ENCODE measurements at places on chromosomes 5 and 9.

GRCh38 chr5:87850843-87851242 is 417.8 kb downstream of the TMEM161B start:
- DNase-seq: no peak

- no peak for DNase-seq
Observed at GRCh38 chr9:69132361-69132760, 41.7 kb upstream of the TJP2 start.

GRCh38 chr9:13587571-13587970 is 308.1 kb upstream of the MPDZ start:
- no peak for DNase-seq

- DNase-seq: no peak
Observed at GRCh38 chr5:400282-401145, 42.5 kb upstream of the EXOC3 start.

- DNase-seq: no peak
Observed at GRCh38 chr5:170228762-170229435, 3.9 kb upstream of the C5orf58 start.

DNA sequence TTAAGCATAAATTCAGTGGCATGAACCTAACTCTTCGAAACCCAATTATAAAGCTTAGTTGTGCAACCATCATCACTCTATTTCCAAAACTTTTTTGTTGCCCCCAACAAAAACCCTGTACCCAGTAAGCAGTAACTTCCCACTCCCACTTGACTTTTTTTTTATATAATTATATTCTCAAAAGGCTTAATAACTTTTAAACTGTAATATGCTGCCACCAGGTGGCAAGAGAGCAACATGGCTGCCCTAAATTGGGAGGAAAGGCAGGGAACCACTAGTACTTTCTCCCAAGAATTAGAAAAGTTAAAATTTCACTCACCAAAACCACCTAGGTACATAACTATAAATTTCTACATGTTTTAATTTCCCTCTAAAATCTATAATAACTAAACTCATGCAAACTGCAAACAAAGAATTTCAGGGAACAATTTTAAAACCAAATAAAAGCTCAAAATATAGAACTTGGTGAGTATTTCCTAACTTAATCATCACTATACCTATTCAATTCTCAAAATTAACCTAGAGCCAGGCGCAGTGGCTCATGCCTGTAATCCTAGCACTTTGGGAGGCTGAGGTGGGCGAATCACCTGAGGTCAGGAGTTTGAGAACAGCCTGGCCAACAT is 50.2 kb upstream of the RNF38 start:
- peak; percentile 6 for DNase-seq

GRCh38 chr5:138844812-138845513 is 30.2 kb downstream of the LRRTM2 start:
- DNase-seq: no peak

DNA sequence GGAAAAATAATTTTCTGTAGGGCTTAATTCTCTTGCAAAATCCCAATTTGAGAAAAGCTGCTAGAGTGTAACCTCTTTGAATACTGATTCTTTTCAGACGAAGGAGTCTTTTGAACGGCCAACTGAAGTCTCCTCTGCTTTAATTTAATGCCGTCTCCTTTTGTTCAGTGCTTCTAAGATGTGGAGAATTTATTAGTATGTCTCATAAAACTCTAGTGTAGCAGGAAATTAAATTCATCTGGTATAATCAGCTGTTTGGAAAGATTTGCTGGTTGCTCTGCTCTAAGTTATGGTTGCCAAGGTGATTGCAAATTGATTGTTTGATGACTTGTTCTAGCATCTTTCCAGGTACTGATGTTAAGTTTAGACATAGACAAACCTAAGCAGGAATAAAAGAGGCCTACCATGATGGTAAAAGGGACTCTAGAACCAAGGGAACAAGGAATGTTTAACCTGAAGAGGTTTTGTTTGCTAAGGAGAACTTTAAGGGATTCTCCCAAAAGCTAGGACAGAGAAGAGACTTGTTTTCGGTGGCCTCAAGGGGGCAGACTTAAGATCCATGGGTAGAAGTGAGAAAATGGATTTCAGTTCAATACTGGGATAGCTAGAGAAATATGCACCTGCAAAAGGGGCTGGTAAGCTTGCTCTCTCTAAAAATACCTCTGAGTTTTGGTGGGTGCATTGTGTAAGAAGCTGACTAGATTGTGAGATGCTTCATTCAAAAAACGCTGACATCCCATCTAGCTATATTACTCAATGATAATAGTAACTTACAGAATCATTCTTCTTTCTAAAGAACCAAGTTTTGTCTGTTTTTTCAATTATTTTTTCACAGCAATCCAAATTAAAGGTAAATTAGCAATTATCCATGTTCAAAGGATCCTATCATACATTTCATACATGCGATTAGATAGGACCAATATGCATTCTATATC is 5.7 kb upstream of the ADRB2 start:
- DNase-seq: no peak

GRCh38 chr5:149887622-149888183 is 56.9 kb downstream of the PDE6A start:
- DNase-seq: no peak

GRCh38 chr9:127521919-127522304 is 70.6 kb downstream of the LRSAM1 start:
- DNase-seq: no peak

- DNase-seq: no peak
Observed at GRCh38 chr5:4216142-4216541, 620.5 kb downstream of the IRX1 start.

DNA sequence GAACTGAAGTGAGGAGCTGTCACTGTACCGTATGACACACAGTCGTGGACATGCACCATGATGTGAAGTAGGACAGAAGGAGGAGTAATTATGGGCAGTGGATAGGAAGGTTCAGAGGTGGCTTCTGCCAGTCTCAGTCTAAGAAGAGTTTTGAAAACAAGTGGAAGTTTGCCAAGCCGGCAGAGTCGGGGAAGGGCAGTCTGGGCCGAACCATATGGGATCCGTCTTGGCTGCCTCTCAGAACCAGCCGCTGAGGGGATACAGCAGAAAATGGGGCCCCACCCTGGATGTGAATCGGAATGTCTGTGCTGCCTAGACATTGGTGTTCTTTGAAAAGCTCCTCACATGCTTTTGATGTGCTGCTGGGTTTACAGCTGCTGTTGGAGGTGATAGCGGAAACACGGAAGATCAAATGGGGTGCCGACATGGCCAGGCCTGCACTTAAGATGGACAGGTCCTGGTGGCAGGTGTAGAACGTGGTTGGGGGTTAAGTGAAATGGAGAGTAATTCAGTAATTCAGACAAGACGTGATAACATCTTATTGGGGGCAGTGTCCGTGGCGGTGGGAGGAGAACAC is 11.2 kb downstream of the SNX18 start:
- DNase-seq: no peak

GRCh38 chr5:154860765-154861164 is 2.3 kb downstream of the CNOT8 start:
- no peak for DNase-seq

DNA sequence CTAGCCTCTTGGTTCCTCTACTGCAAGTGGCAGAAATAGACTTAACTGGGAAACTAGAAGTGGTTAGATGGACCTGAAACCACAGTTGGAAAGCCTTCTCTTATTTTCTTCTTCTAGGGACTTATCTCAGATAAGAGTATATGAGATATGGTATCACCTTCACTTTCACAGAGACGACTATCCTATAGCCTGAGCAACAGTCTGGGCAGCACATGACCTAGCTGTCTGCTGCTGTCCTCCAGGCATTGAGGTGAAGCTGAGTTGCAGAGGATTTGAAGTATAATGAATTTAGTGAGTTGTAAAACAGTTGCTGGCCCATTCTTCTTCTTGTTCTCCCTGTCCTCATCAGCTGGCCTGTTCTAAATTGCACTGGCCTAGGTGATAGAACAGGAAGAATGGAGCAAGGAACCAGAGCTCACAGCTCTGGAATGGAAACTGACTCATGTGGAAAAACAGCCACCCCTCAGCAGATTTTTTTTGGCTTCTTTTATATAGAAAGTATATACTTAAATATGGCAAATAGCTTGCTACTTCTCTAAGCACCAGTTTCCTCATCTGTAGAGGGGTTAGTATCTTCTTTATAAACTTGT is 27.8 kb downstream of the RECK start:
- no peak for DNase-seq

- DNase-seq: no peak
Observed at GRCh38 chr5:158559643-158560042, 540.1 kb downstream of the EBF1 start.

DNA sequence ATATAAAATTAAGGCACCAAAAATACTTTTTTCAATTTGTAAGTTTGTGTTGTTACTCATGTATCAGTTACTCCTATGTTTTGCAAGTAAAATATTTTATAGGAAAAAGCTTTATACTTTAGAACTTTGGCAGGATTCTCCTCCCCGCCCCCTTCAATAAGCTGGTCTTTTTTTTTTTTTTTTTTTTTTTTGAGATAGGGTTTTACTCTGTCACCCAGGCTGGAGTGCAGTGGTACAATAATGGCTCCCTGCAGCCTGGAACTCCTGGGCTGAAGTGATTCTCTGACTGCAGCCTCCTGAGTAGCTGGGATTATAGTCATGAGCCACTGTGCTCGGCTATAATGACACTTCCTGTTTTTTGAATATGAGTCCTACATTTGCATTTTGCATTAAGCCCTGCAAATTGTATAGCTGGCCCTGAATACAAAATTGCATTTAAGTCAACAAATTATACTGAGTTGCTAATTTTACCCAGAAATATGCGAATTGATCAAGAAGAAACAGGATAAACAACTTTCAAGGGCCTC is 192.9 kb downstream of the PIK3R1 start:
- DNase-seq: no peak

DNA sequence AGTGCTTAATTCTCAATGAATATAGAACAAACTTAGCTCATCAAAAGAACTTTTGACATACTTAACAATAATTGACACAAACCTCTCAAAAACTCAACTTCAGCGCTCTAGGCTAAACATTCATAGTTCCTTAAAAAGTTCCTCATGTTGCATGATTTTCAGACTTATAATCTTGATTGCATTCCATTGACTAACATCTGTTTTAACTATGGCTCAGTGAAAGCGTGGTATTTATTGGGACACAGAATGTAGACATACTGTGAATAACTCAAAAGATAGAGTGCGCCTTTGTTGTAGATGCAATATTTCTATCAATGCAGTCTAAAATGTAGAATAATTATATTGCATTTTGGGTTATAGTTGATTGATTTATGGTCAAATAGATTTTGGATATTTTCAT is 227.1 kb upstream of the HAPLN1 start:
- DNase-seq: no peak

DNA sequence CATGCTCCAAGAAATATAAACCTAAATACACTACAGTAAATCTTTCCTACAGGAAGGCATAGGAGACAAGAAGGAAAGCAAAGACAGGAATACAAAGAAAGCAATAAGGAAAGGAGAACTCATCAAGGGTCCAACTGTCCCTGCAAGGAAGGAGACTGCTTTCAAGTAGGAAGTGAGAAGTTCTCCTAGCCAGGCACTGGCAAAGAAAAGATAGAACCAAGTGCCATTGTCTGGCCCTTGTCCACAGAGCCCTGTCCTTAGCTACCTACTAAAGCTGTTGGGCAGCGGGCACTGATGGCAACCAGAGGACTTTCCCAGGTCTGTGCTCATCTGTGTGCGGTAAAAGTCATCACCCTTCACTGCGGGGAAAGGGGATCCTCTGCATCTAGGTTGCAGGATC is 108.2 kb downstream of the KLHL3 start:
- no peak for DNase-seq

DNA sequence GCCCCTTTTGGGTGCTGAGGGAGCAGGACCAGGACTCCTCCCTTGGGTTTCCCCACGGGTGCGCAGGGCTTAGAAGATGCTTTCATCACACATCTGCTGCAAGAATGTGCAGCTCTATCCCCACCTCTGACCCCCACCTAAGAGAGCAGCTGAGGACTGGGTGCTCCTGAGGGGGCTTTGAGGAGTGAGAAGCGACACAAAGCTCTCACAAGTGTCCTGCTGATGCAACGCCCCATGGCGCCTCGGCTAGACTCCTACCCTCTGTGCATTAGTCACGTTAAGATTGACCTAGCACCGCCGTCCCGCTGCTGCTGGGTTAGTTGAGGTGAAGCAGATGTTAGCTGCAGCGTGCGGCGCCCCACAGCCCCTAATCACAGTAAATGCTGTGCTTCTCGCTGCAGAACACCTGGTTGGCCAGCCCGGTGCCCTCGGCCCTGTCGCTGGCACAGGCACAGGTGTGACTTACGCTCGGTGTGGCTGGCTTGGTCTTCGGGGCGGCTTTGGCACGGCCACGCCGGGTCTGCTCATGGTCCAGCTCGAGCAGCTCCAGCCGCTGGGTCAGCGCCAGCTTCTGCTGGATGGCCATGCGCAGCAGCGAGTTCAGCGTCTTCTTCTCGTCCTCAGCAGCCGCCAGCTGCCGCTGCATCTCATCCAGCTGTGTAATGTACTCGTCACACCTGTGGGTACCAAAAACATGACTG is 45.0 kb upstream of the IPPK start:
- no peak for DNase-seq

GRCh38 chr5:40202814-40203440 is 476.8 kb upstream of the PTGER4 start:
- DNase-seq: no peak

DNA sequence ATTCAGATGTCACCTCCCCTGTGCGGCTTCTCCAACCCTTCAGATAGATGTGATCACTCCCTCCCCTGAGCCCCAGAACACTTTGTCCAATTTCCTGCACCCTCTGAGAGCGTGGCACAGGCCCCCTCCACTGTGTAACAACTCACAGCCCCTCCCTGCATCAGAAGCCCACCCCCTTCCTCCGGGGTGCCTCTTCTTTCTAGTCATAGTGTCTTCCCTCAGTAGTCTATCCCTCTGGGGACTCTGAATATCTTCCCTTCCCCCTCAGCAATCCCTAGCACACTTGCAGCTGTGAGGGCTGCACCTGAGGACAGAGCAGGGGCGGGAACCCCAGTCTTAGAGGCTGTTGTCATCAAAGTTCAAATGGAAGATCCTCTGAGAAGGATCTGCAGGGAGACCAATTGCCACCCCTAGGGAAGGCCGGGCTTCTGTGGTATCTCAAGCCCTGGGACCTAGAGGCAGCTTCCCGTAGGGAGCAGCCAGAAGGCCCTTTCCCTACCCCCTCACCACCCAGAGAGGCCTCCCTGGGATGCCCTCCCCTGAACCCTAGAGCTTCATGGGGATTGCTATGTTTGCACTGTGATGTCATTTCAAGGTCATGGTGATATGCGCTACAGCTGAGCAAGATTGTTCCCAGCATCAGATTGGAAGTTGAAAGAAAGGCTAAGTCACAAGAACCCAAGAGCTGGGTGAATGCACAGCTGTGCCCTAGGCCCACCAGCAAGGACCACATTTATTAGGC is 70.7 kb downstream of the THBS4 start:
- DNase-seq: no peak

DNA sequence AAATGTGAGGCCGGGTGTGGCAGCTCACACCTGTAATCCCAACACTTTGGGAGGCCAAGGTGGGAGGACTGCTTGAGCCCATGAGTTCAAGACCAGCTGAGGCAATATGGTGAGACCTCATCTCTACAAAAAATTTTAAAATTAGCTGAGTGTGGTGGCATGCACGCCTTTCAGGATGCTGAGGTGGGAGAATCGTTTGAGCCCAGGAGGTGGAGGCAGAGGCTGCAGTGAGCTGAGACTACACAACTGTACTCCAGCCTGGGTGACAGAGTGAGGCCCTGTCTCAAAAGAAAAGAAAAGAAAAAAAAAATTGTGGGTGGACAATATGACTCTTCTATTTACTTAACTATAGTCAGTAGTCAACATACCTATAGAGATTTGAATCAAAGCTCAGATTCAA is 4.8 kb downstream of the CHD1 start:
- no peak for DNase-seq

GRCh38 chr9:128715436-128715750 is 8.5 kb downstream of the ZDHHC12 start:
- no peak for DNase-seq

All from nucleus accumbens (tissue), 56 donors.